Stromal cell of bone marrow (primary cell): ENCODE measurements at places on chromosomes 2 and 18.

GRCh38 chr2:103161456-103162289, 399.8 kb downstream of the TMEM182 start:
- DNase-seq: peak; percentile 43

DNA sequence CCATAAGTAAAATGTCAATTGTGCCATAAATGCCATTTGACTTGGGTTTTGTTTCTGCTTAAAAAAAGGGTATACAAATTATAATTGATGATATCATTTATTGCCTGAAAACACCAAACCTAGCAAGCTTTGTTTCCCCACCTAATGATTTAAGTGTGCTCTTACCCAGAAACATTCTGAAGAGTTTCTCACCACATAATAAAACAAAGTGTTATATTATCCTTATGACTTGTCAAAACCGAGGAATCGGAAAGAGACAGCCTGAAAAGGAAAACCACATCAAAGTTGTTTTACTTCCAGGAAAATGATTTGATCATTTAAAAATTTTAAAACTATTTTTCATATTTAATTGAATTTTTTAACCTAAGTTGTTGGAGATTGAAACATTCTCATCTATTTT, 170.5 kb upstream of the SLC39A10 start:
- DNase-seq: no peak

- peak; percentile 50 for DNase-seq
Measured at GRCh38 chr2:39128919-39129391, 8.1 kb upstream of the SOS1 start.

GRCh38 chr2:221514305-221515040, 57.6 kb downstream of the EPHA4 start:
- no peak for DNase-seq

DNA sequence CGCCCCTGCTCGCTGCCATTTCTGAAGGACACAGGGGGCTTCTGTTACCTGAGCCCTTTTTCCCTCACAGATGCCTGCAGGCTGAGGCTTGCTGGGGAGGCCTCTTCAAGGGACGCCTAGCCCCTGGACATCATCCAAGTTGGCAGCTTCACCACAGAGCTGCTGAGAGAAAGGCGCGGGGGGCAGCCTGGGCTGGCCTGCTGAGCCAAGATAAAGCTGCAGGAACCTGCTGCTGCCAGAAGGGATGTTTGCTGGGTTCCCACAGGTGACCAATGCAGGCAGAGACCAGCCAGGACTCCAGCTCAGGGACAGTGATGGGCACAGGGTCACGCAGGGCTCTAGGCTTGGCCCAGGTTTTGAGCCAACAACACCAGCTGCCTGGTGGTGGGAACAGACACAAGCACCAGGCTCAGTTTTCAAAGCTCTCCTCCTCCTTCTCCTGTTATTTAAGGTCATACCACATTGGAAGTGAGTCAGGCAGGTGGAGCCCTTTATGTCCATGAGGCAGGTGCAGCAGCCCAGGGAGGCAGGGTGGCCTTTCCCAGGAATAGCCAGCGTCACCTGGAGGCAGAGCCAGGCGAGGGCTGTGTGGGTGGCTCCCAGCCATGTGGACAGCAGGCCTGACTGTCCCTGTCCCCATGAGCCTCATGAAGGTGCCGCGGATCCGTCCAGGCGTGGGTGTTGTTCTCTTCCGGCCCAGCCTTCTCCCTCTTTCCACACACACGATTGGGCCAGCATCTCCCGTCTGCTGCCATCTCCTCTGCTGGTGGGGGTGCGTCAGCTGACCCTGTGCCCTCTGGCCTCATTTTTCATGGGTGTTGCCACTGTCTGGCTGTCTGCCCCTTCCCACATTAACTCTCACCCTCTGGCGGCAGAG, 515.5 kb upstream of the MYT1L start:
- DNase-seq: no peak

GRCh38 chr2:128789221-128789620, 470.6 kb upstream of the HS6ST1 start:
- no peak for DNase-seq

- no peak for DNase-seq
Measured at GRCh38 chr2:197914778-197915177, 110.4 kb downstream of the PLCL1 start.
